Motor neuron (in vitro differentiated cells): ENCODE measurements at places on chromosomes 6 and 20. TPM values are rescaled to one million over a fixed set of nuclear protein-coding genes. Genes with fewer than 3 reads are reported as not detected.

DNA sequence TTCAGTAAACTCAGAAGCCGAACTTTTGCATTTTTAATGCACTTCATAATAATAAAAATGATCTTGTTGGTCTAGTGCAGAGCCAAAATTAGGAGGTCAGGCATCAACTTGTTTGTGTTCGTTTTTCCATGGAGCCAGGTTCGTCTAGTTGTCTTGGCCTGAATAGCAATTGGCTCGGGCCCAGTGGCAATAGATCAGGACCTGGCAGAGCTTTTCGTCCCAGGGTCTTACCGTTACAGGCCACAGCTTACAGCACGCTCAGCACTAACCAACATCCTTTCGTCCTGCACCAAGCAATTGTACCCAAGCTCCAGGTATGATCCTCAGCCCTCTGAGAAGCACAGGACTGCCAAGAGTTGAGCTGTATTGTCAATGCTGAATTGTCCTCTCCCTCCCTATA, 240.5 kb upstream of the PLN start:
- ATAC-seq: no peak

- ATAC-seq: no peak
Observed at GRCh38 chr6:106253172-106253571, 72.4 kb downstream of the ATG5 start.

GRCh38 chr20:35326740-35327073, 34.5 kb upstream of the FAM83C start:
- no peak for ATAC-seq

GRCh38 chr20:8764344-8764962, 304.4 kb upstream of the PLCB4 start:
- ATAC-seq: no peak

GRCh38 chr6:113522376-113522775, 334.8 kb upstream of the MARCKS start:
- no peak for ATAC-seq

GRCh38 chr6:126172131-126172530, 167.8 kb upstream of the CENPW start:
- ATAC-seq: no peak

DNA sequence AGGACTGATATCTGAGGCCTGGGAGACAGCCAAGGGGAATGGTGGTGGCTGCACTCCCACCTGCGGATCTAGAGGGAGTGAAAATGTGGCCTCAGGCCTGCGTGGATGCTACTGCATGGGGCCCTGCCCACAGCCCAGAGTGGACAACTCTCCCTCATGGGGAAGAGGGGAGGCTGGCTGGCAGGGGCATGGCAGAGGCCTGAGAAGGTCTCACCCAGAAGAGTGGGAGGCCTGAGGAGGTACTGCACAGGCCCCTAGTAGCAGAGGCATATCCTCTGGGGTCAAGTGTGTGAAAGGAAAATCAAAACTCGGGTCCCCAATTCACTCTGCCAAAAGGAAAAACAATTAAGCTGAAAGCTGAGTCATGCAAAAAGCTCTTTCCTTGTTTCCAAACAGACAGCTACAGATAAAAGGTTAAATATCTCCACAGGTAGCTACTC, 158.2 kb downstream of the AKAP7 start:
- ATAC-seq: no peak

GRCh38 chr6:43355862-43356590, 13.4 kb downstream of the ZNF318 start:
- peak; percentile 45 for ATAC-seq

GRCh38 chr6:142296975-142297604, 4.7 kb upstream of the ADGRG6 start:
- no peak for ATAC-seq

GRCh38 chr6:143609972-143610371, 67.8 kb upstream of the PHACTR2 start:
- ATAC-seq: no peak

GRCh38 chr6:35470663-35471120, 2.5 kb downstream of the RPL10A start:
- no peak for ATAC-seq

DNA sequence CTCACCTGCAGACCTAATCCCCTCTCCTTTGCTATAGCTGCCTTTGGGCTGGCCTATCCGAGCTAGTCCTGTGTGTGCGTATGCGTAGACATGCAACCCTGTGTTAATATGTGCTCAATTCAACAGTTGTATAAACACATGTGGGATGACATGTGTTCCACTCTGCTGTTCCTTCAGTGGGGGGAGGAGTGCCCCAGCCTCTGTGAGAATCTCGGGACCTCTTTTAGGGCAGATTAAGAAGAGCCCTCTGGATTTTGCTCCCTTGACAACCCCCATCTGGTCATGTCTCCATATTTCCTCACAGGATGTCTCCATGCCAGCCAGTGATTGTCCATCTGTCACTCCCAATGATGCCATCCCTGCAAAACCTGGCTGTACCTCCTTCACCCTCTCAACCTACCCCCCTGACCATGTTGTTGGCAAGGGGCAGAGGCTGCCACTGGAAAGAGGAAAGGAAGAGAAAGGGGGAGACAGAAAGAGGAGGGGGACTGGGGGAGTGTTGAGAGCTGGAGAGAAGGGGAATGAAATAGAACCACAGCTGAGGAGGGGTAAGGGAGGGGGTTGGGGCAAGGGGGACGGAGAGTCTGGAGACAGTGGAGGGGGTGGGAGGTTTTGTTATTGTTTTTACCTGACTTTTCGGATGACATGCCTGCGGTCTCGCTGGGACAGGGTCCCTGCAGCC, 417 bp downstream of the PRRT1 start:
- ATAC-seq: no peak

DNA sequence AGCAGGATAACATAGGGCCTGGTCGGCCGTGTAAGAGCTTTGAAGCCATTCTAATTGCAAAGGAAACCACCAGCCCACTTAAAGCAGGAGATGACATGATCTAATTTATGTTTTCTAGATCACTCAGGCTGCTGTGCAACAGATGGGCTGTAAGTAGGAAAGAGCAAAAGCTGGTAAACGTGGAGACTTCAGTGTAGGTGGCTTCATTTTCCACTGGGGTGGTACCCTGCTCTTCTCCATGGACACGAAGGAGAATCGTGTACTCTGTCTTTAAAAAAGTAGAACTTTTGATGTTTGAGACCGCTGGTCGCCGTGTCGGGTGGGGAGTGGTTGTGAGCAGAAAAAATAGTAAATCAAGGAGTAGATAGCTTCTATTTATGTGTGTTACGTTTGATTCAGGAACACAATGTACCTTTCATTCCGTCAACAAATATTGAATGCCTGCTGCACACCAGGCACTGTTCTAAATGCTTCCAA, 6.4 kb downstream of the CASS4 start:
- ATAC-seq: no peak

GRCh38 chr20:62766071-62766450, 30.2 kb upstream of the MRGBP start:
- no peak for ATAC-seq

GRCh38 chr6:150156460-150156859, 13.6 kb downstream of the PPP1R14C start:
- no peak for ATAC-seq

DNA sequence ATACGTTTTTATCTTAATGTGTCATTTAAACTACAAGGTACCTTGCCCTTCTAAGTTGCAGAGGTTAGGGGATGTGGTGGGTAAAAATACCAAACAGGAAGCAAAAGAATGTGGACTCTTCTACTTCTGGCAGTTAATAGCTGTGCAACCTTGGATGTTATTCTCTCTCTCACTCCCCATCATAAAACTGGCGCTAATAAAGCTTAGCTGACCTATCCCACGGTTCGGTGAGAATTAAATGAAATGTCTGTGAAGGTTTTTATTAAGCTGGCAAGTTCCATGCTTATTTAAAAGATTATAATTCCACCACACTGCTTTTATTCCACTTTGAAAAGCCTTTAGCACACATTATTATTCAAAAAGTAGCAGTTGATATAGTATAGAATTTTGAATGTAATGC, 127.8 kb upstream of the SLC22A23 start:
- ATAC-seq: no peak

DNA sequence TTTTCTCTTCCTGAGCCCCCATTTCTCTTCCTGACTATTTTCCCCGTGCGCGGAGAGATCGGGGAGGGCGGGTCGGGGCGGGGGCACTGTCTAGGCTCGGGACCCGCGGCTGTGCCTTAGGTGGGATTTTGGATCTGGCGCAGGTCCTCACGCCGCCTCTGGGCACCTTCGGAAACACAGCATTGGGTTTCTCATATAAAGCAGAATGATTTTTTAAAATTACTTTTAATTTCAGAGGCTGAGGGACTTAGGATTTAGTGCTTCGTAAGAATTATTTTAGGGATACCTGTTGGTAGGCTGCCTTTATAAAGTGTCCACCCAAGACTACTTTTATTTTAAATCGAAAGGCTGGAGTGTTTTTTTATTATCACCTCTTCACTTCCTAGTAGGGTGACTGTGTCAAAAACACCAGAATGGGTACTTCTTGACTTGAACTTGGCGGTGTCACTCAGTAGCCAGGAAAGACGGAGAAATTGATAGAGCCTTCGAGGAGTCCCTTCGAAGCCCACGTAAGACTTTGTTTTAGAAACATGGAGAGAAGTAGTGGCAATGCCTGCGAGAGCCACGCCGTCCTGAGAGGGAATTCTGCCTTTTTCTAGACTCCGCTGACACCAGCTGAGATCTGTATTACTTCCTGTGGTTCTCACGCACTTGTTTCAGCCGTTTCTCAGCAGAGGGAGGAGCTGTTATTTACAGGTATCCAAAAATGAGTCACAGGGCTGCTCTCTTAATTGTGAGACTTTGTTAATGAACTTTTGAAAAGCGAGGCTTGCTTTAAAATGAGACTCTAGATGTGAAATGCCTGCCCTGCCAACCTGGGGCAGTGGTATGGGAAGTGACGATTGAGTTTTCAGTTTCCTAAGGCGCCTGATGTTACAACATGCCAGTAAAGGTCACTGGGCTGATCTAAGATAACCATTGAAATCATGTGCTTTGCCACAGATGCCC, 667 bp downstream of the STX11 start:
- peak; percentile 19 for ATAC-seq

DNA sequence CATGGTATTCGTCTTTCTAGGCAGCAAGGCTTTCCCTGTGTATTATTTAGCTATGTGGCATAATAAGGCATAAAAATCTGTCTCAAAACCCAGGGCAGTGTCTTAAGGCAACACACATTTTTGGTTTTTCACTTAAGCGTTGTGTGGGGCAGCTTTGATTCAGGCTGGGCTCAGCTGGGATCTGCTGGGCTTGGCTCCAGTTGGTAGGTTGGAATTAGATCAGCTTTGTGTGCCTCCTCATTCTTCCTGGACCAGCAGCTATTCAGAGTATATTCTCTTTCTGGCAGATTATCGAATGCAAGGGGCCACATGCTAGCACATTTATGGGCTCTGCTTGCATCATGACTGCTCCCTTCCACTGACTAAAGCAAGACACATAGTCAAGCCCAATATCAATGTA, 487.9 kb downstream of the RFPL4B start:
- no peak for ATAC-seq

- ATAC-seq: no peak
Observed at GRCh38 chr6:81130061-81130460, 622.4 kb downstream of the TENT5A start.

DNA sequence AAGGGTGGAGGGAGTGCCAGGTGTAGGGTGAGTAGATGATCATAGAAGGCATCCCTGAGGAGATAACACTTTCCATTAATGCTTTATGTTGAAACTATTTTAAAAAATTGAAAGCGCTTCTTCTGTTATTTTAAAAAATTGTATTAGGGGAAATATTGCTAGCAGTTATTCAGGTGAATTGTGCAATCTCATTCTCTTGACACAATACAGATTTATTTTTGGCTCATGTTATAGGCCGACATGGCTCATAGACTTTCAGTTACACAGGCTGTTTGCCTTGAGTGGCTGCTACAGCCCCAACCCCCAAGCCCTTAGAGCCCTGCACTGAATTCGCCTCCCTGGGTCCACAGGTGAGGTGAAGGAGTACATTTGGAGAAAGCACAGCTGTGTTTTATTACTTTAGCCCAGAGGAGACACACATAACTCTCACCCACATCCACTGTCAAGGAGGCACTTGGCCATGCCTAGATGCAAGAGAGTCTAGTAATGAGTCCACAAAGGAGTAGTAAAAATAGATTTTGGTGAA, 228.2 kb downstream of the RFPL4B start:
- ATAC-seq: no peak

DNA sequence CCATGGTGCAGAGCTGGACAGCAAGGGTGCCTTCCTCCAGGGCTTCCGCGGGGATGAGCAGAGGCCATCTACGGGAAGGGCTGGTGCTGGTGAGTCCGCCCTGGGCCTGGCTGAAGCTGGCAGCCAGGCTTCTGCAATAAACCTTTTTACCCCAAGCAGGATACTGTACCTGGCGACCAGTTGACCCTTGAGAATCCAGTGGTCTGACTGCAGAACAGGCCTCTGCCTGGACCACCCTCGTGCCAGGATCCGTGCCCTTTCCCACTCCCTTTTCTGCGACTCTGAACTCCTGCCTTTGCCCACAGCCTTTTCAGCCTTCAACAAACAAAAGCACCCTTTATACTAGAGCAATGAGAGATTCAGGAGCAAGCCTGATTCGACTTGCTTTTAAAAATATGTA, 18.9 kb downstream of the CDH26 start:
- no peak for ATAC-seq

DNA sequence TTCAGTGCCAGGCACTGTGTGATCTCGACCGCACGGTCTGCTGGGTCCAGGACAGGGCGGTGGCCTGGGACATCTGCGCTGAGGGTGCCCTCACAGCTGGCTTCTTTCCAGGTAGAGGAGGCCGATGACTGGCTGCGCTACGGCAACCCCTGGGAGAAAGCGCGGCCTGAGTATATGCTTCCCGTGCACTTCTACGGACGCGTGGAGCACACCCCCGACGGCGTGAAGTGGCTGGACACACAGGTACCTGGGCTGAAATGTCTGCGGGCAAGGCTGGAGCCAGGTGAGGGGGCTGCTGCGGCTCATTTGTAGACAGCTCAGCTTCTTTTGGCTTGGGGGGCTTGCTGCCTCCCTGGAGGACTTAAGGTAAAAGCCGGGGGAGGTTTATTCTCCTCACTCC, 26.6 kb downstream of the PYGB start:
- ATAC-seq: no peak

GRCh38 chr6:98272060-98272459, 562.3 kb upstream of the POU3F2 start:
- no peak for ATAC-seq

- ATAC-seq: no peak
Observed at GRCh38 chr20:58652606-58653294, 1.7 kb downstream of the STX16 start.

DNA sequence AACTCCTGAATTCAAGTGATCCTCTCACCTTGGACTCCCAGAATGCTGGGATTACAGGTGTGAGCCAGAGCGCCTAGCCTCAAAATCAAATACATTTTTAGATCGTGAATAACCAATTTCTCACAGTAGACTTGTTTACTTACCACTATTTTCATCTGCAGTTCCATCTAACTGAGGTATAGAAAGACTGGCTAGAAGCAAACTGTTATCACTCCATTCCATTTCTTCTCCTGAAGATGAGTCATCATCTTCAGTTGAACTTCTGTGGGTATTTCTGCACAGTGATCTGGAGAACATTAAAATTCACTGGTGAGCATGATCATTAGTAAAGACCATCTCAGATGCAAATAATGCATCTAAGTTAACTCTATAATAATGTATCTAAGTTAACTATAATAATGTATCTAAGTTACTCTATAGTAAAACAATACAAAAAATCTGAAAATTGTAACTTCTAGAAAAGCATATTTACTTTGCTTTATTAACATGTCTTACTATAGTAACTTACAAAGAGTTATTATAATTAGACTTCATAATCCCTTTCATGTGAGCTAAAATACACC, 105.4 kb downstream of the REV3L start:
- no peak for ATAC-seq

The HFE gene
- 5.4 and 6.0 TPM in 2 replicates for total RNA-seq

The DEFB128 gene
- total RNA-seq: not detected in 2 replicates

The SHLD1 gene
- 8.0 and 8.1 TPM in 2 replicates for total RNA-seq

The CPNE5 gene
- 0.45 and 2.0 TPM in 2 replicates for total RNA-seq

The EHMT2 gene
- 68.6 and 68.9 TPM in 2 replicates for total RNA-seq

The SLC17A2 gene
- total RNA-seq: 0.31 and 0.81 TPM in 2 replicates

The GRM1 gene
- total RNA-seq: 0.44 and 0.49 TPM in 2 replicates

The SNAP25 gene
- 16.9 and 18.2 TPM in 2 replicates for total RNA-seq

The SLC32A1 gene
- 0.14 and 0.41 TPM in 2 replicates for total RNA-seq
